ENCODE measurements at places on chromosomes 5 and 9.

- no peak for DNase-seq
Measured at GRCh38 chr9:101362450-101362849, 22.4 kb downstream of the BAAT start.

DNA sequence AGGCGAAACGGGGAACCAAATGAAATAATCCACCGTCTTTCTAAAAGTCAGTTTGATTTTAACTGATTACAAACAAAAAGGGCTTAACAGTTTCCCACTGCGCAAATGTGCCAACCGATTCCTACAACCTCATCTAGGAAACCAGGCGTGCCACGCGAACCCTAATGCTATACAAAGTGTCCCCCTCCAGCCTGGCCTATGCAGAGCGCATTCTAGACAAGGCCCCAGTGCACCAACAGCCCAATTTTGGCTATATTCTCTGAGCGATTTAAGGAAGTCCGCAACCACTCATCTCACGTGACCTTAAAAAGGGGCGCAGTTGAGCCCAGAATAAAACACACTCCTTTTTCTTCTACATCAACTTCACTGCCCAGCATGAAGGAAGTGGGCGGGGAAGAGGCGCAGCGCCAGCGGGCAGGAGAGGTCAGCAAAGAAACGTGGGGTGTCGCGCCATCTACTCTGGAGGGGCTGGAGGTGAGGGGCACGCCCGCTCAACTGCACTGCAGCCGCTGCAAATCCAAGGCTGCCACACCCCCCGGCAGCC lies 779 bp downstream of the FAM13B start:
- DNase-seq, result peak; percentile 41

DNA sequence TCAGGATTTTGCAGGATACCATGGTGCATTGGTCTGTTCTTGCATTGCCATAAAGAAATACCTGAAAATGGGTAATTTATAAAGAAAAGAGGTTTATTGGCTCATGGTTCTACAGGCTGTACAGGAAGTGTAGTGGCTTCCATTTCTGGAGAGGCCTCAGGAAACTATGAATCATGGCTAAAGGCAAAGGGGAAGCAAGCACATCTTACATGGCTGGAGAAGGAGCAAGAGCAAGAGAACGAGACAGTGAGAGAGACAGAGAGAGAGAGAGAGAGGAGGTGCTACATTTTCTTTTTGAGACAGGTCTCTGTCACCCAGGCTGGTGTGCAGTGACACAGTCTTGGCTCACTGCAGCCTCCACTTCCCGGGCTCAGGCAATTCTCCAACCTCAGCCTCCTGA lies 43.9 kb downstream of the P4HA2 start:
- no peak for DNase-seq

DNA sequence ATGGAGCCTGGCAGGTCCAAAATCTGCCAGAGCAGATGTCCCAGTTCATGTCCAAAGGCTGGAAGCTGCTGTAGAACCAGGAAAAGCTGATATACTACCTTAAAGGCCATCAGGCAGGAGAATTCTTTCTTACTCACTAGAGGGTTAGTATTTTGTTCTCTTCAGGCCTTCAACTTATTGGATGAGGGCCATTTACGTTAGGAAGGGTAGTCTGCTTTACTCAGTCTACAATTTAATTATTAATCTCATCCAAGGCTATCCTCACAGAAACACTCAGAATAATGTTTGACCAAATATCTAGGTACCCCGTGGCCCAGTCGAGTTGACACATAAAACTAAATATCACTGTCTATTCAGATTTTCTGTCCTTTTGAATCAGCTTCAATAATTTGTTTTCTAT lies 437.4 kb downstream of the TLE4 start:
- no peak for DNase-seq

DNA sequence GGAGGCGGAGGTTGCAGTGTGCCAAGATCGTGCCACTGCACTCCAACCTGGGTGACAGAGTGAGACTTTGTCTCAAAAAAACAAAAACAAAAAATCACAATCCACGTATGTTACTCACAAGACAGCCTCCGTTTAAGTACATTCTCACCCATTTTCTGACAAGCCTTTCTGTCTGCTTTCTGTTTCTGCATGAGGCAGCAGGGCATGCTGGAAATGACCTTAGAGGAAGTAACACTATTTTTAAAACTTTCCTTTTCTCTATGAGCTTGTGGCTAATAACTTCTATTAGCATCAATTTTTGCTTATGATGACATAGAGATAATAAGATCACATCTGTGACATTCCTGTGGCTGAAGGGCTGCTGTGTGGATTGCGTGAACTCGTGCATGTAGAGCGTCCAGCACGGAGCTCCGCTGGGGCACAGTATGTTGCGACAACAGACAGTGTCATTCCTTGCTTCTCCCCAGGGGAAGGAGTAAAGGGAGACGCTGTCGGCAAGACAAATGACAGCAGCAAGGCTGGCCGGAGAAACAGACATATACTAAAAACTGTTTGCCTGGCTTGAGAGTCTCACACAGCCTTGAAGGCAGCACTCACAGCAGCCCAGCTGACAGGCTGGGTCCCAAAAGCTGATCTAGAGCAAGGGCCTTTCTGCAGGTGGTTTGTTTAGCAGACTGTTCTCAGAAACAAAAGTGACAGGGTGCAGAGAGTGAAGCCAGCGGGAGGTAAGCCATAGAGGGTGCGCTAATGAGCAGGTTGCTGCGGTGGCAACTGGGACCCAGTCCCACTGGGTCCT lies 1.6 kb downstream of the BTNL3 start:
- no peak for DNase-seq

All from T-helper 22 cell (primary cell).